ENCODE measurements at places on chromosomes 11 and 22.

GRCh38 chr22:32528984-32529982, 54.7 kb downstream of the FBXO7 start:
- DNase-seq: peak; percentile 11

GRCh38 chr11:101757741-101758140, 157.1 kb upstream of the CEP126 start:
- DNase-seq: no peak

GRCh38 chr11:66471142-66471541, 4.4 kb downstream of the PELI3 start:
- no peak for DNase-seq

DNA sequence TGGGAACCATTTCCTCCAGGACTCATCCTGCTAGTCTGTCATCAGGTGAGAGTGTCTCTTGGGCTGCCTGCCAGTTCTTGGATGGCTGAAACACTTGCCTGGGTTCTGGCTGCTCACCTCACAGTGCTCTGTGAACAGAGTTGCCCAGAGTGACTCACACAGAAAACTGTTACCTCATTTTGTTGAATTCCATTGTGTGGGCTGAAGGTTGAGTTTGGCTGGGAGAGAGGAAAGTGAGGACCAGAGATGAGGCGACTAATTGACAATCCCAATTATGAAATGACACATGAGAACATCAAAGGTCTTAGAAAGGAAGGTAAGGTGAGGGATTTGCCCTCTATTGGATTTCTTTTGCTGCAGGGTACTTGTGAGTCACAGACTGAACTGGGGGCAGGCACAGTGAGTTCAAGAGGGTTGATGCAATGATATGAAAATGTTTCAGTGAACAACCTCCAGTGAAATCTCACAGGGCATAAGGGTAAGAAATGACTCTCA, 20.2 kb upstream of the CALCB start:
- DNase-seq: no peak

DNA sequence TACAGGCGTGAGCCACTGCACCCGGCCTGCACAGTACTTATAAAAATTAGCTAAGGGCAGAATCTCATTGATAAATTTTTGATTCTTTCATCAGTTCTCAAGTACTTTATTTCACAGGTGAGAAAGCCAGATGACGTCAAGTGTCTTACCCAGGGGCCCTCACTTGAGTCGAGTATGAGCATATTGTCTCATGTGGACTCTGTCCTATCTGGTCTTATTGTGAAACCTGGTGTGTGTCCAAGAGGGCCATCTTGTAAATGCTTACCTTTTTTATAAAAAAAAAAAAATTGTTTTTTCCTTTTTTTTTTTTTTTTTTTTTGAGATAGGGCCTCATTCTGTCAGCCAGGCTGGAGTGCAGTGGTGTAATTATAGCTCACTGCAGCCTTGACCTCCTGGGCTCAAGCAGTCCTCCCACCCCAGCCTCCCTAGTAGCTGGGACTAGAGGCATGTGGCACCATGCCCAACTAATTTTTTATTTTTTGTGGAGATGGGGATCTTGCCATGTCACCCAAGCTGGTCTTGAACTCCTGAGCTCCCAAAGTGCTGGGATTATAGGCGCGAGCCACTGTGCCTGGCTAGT, 6.0 kb downstream of the ACO2 start:
- DNase-seq: no peak

- DNase-seq: no peak
Measured at GRCh38 chr11:105786741-105787140, 176.9 kb downstream of the GRIA4 start.

DNA sequence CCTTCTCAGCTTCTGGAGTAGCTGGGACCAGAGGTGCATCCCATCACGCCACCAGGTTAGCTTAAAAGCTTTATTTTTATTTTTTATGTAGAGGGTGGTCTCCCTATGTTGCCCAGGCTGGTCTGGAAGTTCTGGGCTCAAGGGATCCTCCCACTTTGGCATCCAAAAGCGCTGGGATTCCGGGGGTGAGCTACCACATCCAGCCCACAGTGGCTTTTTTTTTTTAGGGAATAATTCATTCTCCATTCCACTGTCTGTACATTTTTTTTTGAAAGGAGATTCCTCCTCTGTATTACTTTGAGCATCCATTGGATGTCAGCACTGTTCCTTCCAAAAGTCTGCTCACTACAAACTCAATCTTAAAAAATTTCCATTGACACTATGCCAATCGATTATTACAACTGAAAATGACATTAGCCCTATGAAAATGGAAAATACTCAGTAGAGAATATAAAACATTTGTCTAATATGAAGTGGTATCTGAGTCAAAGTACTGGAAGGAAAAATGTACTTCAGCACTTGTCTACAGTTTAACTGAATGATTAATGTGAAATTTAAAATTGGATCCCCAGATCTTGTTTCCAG, 1.3 kb upstream of the LPXN start:
- DNase-seq: no peak

GRCh38 chr11:49221112-49221511, 12.7 kb upstream of the FOLH1 start:
- no peak for DNase-seq

GRCh38 chr11:134586726-134587125, 174.7 kb upstream of the B3GAT1 start:
- DNase-seq: no peak

DNA sequence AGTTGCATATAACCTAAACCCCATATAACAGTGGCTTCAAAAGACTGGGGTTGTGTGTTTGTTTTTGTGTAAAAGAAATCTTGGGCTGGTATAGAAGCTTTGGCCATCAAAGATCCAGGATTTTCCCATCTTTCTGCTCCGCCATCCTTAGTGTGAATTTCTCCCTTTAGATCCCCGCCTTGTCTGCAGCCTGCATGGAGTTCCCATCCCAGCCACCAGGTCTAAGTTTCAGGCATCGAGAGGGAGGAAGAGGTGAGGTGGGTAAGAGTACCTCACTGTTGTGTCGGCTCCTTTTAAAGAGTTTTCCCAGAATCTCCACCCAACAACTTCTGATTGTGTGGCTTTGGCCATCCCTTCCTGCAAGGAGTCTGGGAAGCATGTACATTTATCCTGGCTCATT, 195.5 kb upstream of the SORL1-AS1 start:
- no peak for DNase-seq

- no peak for DNase-seq
Measured at GRCh38 chr11:12631651-12632050, 42.6 kb upstream of the TEAD1 start.

DNA sequence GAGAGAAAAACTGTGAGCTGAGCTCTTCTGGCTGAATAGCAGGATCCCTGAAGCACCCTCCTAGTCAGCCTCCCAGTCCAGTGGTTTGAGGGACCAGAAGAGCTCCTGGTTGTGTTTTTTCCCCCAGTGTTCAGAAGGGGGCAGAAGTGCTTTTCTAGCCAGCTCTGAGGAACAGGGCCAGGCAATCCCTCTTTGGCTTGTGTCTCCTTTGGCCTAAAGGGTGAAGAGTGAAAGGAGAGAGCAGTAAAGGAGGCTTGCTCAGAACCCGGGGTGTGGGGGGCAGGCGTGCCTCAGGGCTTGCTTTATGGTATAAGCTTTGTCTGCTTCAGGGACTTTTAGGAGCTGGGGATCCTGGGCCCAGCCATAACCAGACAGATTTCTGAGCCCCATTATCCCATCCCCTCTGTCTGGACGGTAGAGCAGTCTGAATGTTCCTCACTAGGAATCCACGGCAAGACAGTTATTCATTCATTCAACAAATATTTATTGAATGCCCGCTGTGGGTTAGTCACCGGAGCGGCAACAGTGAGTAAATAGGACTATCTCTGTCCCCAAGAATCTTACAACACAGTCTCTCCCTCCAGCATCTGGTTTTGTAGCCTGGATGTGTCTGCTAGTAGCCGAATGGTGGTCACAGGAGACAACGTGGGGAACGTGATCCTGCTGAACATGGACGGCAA, 14.5 kb downstream of the ACP2 start:
- no peak for DNase-seq

- no peak for DNase-seq
Measured at GRCh38 chr22:44472598-44472997, 25.4 kb downstream of the RTL6 start.

GRCh38 chr11:113184498-113184897, 129.9 kb upstream of the TTC12 start:
- DNase-seq: no peak

GRCh38 chr11:19079643-19080440, 19.3 kb upstream of the MRGPRX2 start:
- DNase-seq: no peak

DNA sequence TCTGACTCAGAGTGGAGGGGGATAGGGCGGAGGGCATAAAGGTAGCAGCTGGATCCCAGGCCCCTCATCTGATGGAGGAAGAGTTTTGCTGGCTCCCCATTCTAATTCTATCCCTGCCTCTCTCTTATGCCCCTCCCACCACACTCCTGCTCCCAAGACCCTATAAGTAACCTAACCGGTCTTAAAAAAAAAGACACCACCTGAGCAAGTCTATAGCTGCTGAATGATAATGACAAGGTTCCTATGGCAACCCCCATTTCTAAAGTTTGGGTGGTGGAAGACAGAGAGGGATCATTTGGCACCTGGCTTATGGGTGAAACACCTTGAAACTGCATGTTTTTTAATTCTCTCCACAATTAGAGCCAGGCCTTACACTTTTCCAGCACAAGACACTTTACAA, 69.6 kb downstream of the LARGE1 start:
- no peak for DNase-seq

- DNase-seq: no peak
Measured at GRCh38 chr11:10263929-10264328, 30.1 kb downstream of the SBF2 start.

DNA sequence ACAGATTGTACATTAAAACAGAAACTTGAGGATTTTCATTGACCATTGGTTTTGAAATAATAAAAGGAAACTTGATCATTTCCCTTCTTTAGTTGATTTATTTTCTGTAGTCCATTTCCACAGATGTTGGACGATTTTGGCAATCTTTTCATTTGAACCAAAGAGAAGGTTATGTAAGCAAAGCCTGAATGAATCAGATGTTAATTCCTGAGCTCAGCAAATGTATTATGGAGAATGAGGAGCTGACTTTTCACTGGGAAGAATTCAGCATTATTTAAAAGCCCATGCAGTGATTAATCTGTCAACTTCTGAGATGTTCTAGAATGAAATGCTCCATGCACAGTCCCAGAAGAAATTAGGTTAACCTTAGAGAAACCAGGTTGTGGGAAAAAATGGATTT, 29.0 kb downstream of the ELMOD1 start:
- DNase-seq: no peak

DNA sequence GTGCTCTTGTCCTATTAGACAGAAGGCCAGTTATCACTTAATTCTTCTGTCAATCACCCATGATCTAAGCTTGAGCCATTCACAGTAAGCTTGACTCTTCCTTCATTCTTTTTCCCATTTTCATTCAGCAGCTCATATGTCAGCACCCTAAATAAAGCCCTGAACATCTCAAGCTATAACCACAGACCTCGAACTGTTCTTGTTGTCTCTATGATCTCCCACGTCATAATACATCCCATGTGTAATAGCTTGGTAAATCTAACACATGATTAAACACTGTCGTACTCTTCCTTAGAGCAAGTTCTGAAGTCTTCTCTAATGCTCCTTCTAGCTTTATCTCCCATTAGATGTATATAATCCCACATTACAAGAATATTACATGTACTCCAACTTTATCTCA, 14.4 kb downstream of the MUC15 start:
- no peak for DNase-seq
